ENCODE measurements at places on chromosomes 7 and 10. TPM values are rescaled to one million over a fixed set of nuclear protein-coding genes. Genes with fewer than 3 reads are reported as not detected.

The INHBA gene
- 8.9 TPM for total RNA-seq

The SLC16A12 gene
- 1.5 TPM for total RNA-seq

The UTF1 gene
- not detected for total RNA-seq

The HOXA4 gene
- total RNA-seq = 0.17 TPM

The PHKG1 gene
- total RNA-seq = 1.0 TPM

The TMEM196 gene
- total RNA-seq = not detected

The TAS2R40 gene
- total RNA-seq = not detected

The LRMDA gene
- 7.9 TPM for total RNA-seq

The KLF14 gene
- total RNA-seq = 0.05 TPM

The FAM24B gene
- 2.0 TPM for total RNA-seq

The ITGB8 gene
- 0.51 TPM for total RNA-seq

The NAT16 gene
- total RNA-seq = not detected

The DLD gene
- 49.4 TPM for total RNA-seq

The FOXP2 gene
- 4.0 TPM for total RNA-seq

The TSPAN13 gene
- total RNA-seq = 20.6 TPM

The EBF3 gene
- not detected for total RNA-seq

The OR9A4 gene
- total RNA-seq = 0.25 TPM

The PNLIPRP1 gene
- total RNA-seq = not detected

The HOXA13 gene
- total RNA-seq = not detected

The C10orf105 gene
- total RNA-seq = not detected

The PDE1C gene
- 0.92 TPM for total RNA-seq

The LRRC61 gene
- total RNA-seq = 17.2 TPM

The FAM25C gene
- not detected for total RNA-seq

The FBXL13 gene
- total RNA-seq = 0.75 TPM

The CPEB3 gene
- total RNA-seq = 2.1 TPM

The VIPR2 gene
- total RNA-seq = 0.05 TPM

The LIPM gene
- not detected for total RNA-seq

The ANKRD22 gene
- total RNA-seq = 1.0 TPM

The KNDC1 gene
- total RNA-seq = 8.0 TPM

The C10orf53 gene
- not detected for total RNA-seq

The AIMP2 gene
- 28.7 TPM for total RNA-seq

The ADAMTS14 gene
- total RNA-seq = 0.33 TPM

The GPRIN2 gene
- 0.09 TPM for total RNA-seq

The HHEX gene
- 16.2 TPM for total RNA-seq

The NMT2 gene
- 9.6 TPM for total RNA-seq

The LHFPL3 gene
- total RNA-seq = not detected

The KAZALD1 gene
- total RNA-seq = 0.92 TPM

The ABCB1 gene
- 53.2 TPM for total RNA-seq

The PIK3CG gene
- total RNA-seq = 2.2 TPM

The MYPN gene
- 0.08 TPM for total RNA-seq

The TRDMT1 gene
- 2.4 TPM for total RNA-seq
